ENCODE measurements at places on chromosomes 2 and 18. TPM values are rescaled to one million over a fixed set of nuclear protein-coding genes. Genes with fewer than 3 reads are reported as not detected.

Gene NBEAL1
- 62.8 TPM for total RNA-seq

Gene TFCP2L1
- total RNA-seq: 68.4 TPM

Gene SP5
- total RNA-seq: 3.3 TPM

Gene SH2D6
- 0.99 TPM for total RNA-seq

All from metanephros (tissue), 2 donors.